Heart right ventricle (tissue), 16 donors: ENCODE measurements at places on chromosomes 12 and 14. TPM values are rescaled to one million over a fixed set of nuclear protein-coding genes. Genes with fewer than 3 reads are reported as not detected.

GRCh38 chr12:53505086-53505485 is 2.2 kb downstream of the NPFF start:
- peaks cover 38% of the 10 kb centered on the region for H3K4me1 ChIP-seq
- no peak overlapping the region for H3K4me3 ChIP-seq
- H3K27ac ChIP-seq = no peak overlapping the region
- H3K27me3 ChIP-seq = no peaks in the 10 kb centered on the region
- DNase-seq = no peak
- H3K36me3 ChIP-seq = peaks cover 35% of the 10 kb centered on the region

Gene KRT72
- not detected for total RNA-seq

- H3K4me1 ChIP-seq = no peaks in the 10 kb centered on the region
- H3K4me3 ChIP-seq = no peak overlapping the region
- H3K27me3 ChIP-seq = no peaks in the 10 kb centered on the region
- no peak for DNase-seq
Measured at GRCh38 chr14:79040790-79041189, 870.6 kb downstream of the NRXN3 start.

Gene INHBE
- total RNA-seq = not detected

- no peak overlapping the region for H3K4me3 ChIP-seq
- no peaks in the 10 kb centered on the region for H3K4me1 ChIP-seq
- H3K27ac ChIP-seq = no peak overlapping the region
- H3K27me3 ChIP-seq = peaks cover 71% of the 10 kb centered on the region
- DNase-seq = no peak
Measured at GRCh38 chr12:113650476-113650875, 178.8 kb upstream of the LHX5 start.

GRCh38 chr12:59282999-59283398 is 312.8 kb upstream of the SLC16A7 start:
- no peak overlapping the region for H3K27ac ChIP-seq
- H3K27me3 ChIP-seq = no peaks in the 10 kb centered on the region
- H3K4me3 ChIP-seq = no peak overlapping the region
- DNase-seq = no peak
- H3K36me3 ChIP-seq = no peaks in the 10 kb centered on the region

GRCh38 chr12:124616394-124617221 is 49.2 kb upstream of the NCOR2 start:
- no peaks in the 10 kb centered on the region for H3K36me3 ChIP-seq
- H3K4me1 ChIP-seq = peaks cover 2% of the 10 kb centered on the region
- H3K4me3 ChIP-seq = no peak overlapping the region
- H3K27ac ChIP-seq = peak overlapping the region; percentile 55
- H3K27me3 ChIP-seq = no peaks in the 10 kb centered on the region
- DNase-seq = no peak

Gene RDH12
- total RNA-seq = not detected

DNA sequence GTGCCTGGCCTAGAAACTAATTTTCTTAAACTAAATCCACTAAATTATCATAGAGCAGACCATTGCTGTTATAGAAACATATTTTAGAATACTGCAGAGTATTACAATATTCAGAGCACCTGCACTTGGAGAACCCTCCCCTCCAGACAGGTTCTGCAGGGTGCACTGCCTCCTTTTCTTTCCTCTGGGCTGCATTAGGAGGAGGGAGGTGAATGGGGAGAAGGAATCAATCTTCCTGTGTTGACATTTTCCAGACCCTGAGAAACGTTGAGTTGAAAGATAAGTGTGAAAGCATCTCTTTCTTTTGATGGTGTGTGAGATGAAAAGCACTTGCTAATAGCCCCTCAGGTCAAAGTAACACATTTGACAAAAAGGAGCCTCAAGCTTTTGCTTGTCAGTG is 7.3 kb downstream of the SYNE2 start:
- no peak overlapping the region for H3K4me3 ChIP-seq
- no peaks in the 10 kb centered on the region for H3K27me3 ChIP-seq
- no peak overlapping the region for H3K27ac ChIP-seq
- no peak for DNase-seq

DNA sequence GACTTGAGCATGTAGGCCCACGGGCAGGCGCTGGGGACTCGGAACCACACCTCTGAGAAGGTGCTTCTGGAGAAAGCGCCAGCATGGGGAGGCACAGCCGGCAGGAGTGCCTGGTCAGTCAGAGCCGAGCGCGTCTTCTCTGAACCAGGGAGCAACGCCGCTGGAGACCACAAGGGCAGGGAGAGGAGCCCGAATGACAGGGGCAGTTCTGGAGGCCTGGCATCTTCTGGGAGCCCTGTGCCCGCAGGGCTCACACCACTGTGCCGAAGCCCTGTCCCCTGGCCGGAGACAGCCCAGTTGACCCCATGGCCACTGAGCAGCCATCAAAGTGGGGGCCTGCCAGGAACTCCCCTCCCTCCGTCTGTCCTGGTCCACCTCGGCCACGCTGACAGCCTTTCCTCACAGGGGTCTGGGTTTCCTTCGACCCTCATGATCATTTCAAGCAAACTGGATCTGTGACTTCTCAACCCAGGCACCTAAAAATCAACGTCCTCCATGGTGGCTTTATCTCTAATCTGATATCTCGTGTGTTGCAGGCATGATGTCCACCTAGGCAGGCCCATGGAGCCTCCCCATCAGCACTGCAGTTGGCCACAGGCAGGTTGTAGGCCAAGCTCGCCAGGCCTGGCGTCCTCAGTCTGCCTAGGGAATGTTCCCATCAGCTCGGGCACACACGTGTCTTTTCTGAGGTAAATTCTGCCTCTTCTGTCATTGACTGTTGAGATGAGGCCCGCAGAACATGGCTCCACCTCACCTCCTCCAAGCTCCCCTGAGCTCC is 299.3 kb upstream of the RTL1 start:
- no peaks in the 10 kb centered on the region for H3K36me3 ChIP-seq
- H3K27ac ChIP-seq = no peak overlapping the region
- no peak overlapping the region for H3K4me3 ChIP-seq

Gene SRSF9
- 35.4 TPM for total RNA-seq

Gene ANKRD52
- total RNA-seq = 25.9 TPM

Gene NPFF
- total RNA-seq = not detected

Gene CHGA
- not detected for total RNA-seq

- H3K4me1 ChIP-seq = no peaks in the 10 kb centered on the region
- no peaks in the 10 kb centered on the region for H3K27me3 ChIP-seq
- no peak for DNase-seq
- no peak overlapping the region for H3K4me3 ChIP-seq
- H3K36me3 ChIP-seq = no peaks in the 10 kb centered on the region
- no peak overlapping the region for H3K27ac ChIP-seq
Measured at GRCh38 chr12:110850762-110851161, 4.0 kb downstream of the CCDC63 start.

Gene SLC22A17
- total RNA-seq = 4.8 TPM

Gene MAP3K9
- 0.96 TPM for total RNA-seq

Gene CNTN1
- 0.24 TPM for total RNA-seq

DNA sequence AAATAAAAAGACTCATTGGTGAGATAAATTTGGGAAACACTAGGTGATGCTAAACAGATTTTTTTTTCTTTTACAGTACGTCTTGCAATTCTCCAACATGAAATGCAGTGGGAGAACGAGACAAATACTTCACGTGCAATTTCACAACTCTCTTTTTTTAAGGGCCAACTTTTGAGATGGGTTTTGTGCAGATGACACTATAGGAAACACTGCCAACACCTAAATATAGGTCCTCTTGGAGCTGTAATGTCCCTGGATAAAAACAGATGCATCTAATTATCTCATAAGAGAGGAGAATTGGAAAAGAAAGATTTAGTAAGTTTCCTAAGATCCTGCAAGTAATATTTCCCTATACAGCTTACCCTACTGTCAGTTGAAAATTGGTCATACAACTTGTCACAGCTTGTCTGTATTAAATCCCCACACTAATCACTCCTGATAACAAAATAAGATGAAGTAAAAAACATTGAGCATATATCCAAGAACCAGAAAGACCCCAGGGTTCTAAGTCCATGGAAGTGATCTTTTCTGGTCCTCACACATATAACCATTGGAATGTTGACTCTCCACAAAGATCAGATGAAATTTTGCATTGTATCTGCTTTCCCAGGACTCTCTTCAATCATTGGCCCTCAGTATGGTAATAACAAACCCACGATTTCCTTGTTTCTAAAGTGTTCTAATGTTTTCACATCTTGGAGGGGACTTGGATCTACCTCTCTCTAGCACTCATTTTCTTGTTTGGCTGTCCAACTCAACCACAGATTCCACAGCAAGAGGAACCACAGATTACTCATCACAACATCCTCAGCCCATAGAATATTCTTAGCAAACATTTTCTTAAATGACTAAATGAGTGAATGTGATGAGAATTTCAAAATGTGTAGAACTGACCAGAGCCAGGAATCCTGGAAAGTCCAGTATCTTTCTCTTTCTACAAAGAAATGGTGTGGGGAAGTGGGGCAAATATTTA is 769.4 kb upstream of the USP15 start:
- no peak overlapping the region for H3K4me3 ChIP-seq
- H3K36me3 ChIP-seq = no peaks in the 10 kb centered on the region
- no peak for DNase-seq
- H3K4me1 ChIP-seq = no peaks in the 10 kb centered on the region
